ENCODE measurements at places on chromosomes 7 and 10. TPM values are rescaled to one million over a fixed set of nuclear protein-coding genes. Genes with fewer than 3 reads are reported as not detected.

CCZ1B gene
- 6.6 TPM for total RNA-seq

CALHM3 gene
- not detected for total RNA-seq

MEIG1 gene
- not detected for total RNA-seq

FRMPD2 gene
- total RNA-seq: 0.13 TPM

TWNK gene
- 12.4 TPM for total RNA-seq

AUTS2 gene
- total RNA-seq: 9.1 TPM

RELN gene
- total RNA-seq: 0.65 TPM

CCL24 gene
- not detected for total RNA-seq

SCART1 gene
- total RNA-seq: 1.4 TPM

NET1 gene
- 27.5 TPM for total RNA-seq

FXYD4 gene
- not detected for total RNA-seq

ARHGAP22 gene
- total RNA-seq: 31.0 TPM

ZNF804B gene
- total RNA-seq: not detected

CWF19L1 gene
- 21.9 TPM for total RNA-seq

CDK14 gene
- 26.3 TPM for total RNA-seq

All from epithelial cell of alveolus of lung (primary cell).